ENCODE measurements at places on chromosomes 3 and 15. TPM values are rescaled to one million over a fixed set of nuclear protein-coding genes. Genes with fewer than 3 reads are reported as not detected.

RASL12 gene
- total RNA-seq: 0.15 TPM

TRIM42 gene
- total RNA-seq: not detected

FILIP1L gene
- 0.16 TPM for total RNA-seq

FAM98B gene
- 9.7 TPM for total RNA-seq

SNTN gene
- not detected for total RNA-seq

SERINC4 gene
- total RNA-seq: not detected

XCR1 gene
- total RNA-seq: not detected

SERPINI1 gene
- 2.8 TPM for total RNA-seq

ZBTB38 gene
- total RNA-seq: 81.0 TPM

SENP8 gene
- total RNA-seq: 1.1 TPM

IL20RB gene
- total RNA-seq: 1.3 TPM

PLS1 gene
- 12.2 TPM for total RNA-seq

TRIM71 gene
- total RNA-seq: not detected

ANKRD34C gene
- not detected for total RNA-seq

TMEM266 gene
- total RNA-seq: 0.17 TPM

THSD4 gene
- total RNA-seq: 33.5 TPM

P3H2 gene
- 36.8 TPM for total RNA-seq

Measured in A549 treated with ZK216348 at 1 μM for 4 hours (cell line).